ENCODE measurements at places on chromosomes 2 and 18.
A peak's percentile ranks its signal among the peaks of the same experiment; 100 is the strongest.

- no peaks in the 10 kb centered on the region for H3K4me1 ChIP-seq
- H3K36me3 ChIP-seq: no peaks in the 10 kb centered on the region
- DNase-seq: no peak
- no peak overlapping the region for H3K4me3 ChIP-seq
- H3K27me3 ChIP-seq: no peaks in the 10 kb centered on the region
These were observed 153.6 kb downstream of the CCDC85A start for GRCh38 chr2:56337342-56337741.

DNA sequence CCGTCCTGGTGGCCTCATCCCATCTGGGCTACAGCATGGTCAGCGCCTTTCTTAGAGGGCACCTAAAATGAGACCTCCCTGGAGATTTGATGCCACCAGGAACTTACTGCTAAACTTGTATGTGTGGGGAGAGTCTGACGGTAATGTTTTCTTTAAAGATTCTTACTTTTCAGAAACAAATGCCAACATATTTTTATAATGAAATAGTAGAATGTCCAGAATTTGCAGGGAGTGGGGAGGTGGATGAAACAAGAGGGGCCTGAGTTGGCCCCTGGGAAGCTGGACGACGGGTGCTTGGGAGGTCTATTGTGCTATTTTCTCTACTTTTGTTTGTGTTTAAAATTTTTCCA lies 118.8 kb upstream of the CTDP1 start:
- H3K27ac ChIP-seq: no peak overlapping the region
- H3K4me3 ChIP-seq: no peak overlapping the region
- H3K27me3 ChIP-seq: peaks cover 6% of the 10 kb centered on the region
- peaks cover 3% of the 10 kb centered on the region for H3K4me1 ChIP-seq
- H3K36me3 ChIP-seq: no peaks in the 10 kb centered on the region
- DNase-seq: no peak

DNA sequence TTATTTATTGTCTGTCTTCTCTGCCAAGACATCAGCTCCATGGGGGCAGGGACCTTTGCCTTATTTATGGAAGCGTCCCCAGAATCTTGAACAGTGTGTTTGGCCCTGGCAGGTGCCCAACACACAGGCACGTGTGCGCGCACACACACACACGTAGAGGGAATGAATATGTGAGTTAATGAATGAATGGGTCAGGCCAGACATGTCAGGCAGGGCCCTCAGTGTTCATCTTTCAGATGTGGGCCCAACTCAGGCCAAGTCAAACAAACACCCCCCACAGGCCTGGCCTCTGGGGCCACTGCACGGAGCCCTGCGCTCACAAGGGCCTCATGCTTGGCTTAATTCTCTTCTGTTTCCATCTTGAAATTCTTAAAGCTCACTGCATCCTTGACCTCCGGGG lies 54.1 kb downstream of the DYSF start:
- H3K4me3 ChIP-seq: no peak overlapping the region
- no peaks in the 10 kb centered on the region for H3K36me3 ChIP-seq
- DNase-seq: no peak
- peaks cover 5% of the 10 kb centered on the region for H3K4me1 ChIP-seq

GRCh38 chr2:225636558-225636957 lies 237.0 kb downstream of the NYAP2 start:
- no peak overlapping the region for H3K4me3 ChIP-seq
- no peak overlapping the region for H3K27ac ChIP-seq
- peaks cover 15% of the 10 kb centered on the region for H3K27me3 ChIP-seq
- DNase-seq: no peak

- no peak overlapping the region for H3K4me3 ChIP-seq
- no peaks in the 10 kb centered on the region for H3K4me1 ChIP-seq
- no peak overlapping the region for H3K27ac ChIP-seq
- no peaks in the 10 kb centered on the region for H3K36me3 ChIP-seq
- DNase-seq: no peak
- H3K27me3 ChIP-seq: peaks cover 32% of the 10 kb centered on the region
These were observed 41.1 kb downstream of the SOWAHC start for GRCh38 chr2:109655287-109655686.

- peaks cover 2% of the 10 kb centered on the region for H3K36me3 ChIP-seq
- peaks cover 37% of the 10 kb centered on the region for H3K27me3 ChIP-seq
- H3K4me3 ChIP-seq: no peak overlapping the region
- peaks cover 19% of the 10 kb centered on the region for H3K4me1 ChIP-seq
- no peak for DNase-seq
These were observed 58.6 kb downstream of the NCAPH start for GRCh38 chr2:96393989-96394761.

DNA sequence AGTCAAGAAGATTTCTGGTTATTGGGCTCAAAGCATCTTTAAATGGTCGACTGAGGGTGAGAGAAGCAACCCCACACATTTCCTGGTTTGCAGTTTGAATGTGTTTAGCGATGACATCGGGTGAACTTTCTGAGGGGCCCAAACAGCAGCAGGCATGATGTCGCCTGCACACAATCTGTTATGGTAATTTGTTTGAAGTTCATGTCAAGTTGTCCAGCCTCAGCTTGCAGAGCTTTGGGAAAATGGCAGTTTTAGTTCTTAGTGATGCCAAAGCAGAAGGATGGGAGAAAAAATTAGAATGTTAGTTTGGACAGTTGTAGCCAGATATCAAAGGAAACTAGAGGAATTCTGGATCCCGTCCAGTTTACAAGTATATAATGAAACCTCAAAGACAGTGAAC lies 284.6 kb downstream of the MBD5 start:
- peak overlapping the region; percentile 24 for H3K27ac ChIP-seq
- H3K27me3 ChIP-seq: no peaks in the 10 kb centered on the region
- H3K4me1 ChIP-seq: peaks cover 1% of the 10 kb centered on the region

DNA sequence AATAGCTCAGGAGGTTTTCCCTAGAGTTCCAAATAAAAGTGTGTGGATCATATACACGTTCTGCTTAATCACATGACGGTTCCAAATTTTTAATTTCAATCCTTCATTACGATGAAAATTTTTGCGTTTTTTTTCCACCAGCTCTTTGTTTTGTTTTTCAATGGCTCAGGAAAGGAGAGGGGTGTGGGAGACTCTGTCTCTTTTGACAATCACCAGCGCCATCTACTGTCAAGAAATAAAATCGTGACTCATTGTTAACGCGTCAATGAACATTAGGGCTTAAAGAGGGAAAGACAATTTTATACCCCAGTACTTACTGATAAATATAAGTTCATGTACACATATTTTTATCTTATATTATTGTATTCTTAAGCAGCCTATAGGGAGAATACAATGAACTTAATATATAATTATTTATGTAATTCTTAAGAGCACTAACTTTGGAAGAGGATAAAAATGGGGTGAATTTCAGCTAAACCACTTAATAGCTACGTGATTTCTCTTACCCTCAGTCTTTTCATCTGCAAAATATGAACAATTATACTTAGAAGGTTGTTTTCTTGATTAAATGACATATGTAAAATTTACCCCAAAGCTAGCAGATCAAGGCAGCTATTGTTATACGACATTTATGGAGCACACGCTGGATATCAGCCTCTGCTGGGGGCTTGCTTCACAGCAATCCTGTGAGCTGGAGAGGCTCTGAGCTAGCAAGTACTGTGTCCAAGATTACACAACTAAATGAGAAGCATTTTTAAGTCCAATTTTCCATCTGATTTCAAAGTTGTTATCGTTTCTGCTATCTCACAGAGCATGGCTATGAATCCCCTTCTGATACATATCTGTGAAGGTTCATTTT lies 47.4 kb upstream of the RMDN2 start:
- no peak overlapping the region for H3K4me3 ChIP-seq
- peaks cover 8% of the 10 kb centered on the region for H3K36me3 ChIP-seq
- peaks cover 38% of the 10 kb centered on the region for H3K27me3 ChIP-seq
- no peak for DNase-seq
- no peak overlapping the region for H3K27ac ChIP-seq

GRCh38 chr2:72204156-72204785 lies 56.6 kb upstream of the CYP26B1 start:
- H3K27ac ChIP-seq: peak overlapping the region; percentile 59
- H3K27me3 ChIP-seq: no peaks in the 10 kb centered on the region
- H3K4me3 ChIP-seq: no peak overlapping the region
- no peak for DNase-seq

GRCh38 chr2:61179701-61180639 lies 18.0 kb downstream of the C2orf74 start:
- peak overlapping the region; percentile 94 for H3K27ac ChIP-seq
- H3K36me3 ChIP-seq: peaks cover 9% of the 10 kb centered on the region
- no peak for DNase-seq
- H3K4me3 ChIP-seq: peak overlapping the region; percentile 90

GRCh38 chr18:36441426-36442240 lies 144.1 kb downstream of the FHOD3 start:
- no peak overlapping the region for H3K27ac ChIP-seq
- peaks cover 58% of the 10 kb centered on the region for H3K27me3 ChIP-seq
- no peak for DNase-seq
- H3K4me1 ChIP-seq: no peaks in the 10 kb centered on the region
- H3K4me3 ChIP-seq: no peak overlapping the region

GRCh38 chr2:200534572-200534971 lies 8.6 kb downstream of the SGO2 start:
- H3K36me3 ChIP-seq: no peaks in the 10 kb centered on the region
- peaks cover 2% of the 10 kb centered on the region for H3K4me1 ChIP-seq
- no peak overlapping the region for H3K4me3 ChIP-seq
- peak overlapping the region; percentile 11 for H3K27ac ChIP-seq
- H3K27me3 ChIP-seq: no peaks in the 10 kb centered on the region

DNA sequence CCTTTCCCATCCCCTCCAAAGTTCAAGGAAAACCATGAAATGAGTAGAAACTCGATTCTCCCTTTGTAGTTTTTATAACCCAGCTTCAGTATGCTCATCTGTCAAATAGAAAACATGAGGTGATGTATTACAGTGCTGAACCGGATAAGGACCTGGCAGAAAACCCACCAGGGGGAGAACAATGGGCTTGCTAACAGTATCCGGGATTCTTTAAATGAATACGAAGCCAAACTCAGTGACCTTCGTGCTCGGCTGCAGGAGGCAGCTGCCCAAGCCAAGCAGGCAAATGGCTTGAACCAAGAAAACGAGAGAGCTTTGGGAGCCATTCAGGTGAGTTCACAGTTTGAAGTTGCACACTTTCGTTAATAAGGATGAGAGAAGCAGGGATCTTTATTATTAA lies 113.6 kb upstream of the TTC39C start:
- DNase-seq: no peak
- H3K27me3 ChIP-seq: no peaks in the 10 kb centered on the region
- H3K4me1 ChIP-seq: peaks cover 3% of the 10 kb centered on the region
- no peaks in the 10 kb centered on the region for H3K36me3 ChIP-seq

DNA sequence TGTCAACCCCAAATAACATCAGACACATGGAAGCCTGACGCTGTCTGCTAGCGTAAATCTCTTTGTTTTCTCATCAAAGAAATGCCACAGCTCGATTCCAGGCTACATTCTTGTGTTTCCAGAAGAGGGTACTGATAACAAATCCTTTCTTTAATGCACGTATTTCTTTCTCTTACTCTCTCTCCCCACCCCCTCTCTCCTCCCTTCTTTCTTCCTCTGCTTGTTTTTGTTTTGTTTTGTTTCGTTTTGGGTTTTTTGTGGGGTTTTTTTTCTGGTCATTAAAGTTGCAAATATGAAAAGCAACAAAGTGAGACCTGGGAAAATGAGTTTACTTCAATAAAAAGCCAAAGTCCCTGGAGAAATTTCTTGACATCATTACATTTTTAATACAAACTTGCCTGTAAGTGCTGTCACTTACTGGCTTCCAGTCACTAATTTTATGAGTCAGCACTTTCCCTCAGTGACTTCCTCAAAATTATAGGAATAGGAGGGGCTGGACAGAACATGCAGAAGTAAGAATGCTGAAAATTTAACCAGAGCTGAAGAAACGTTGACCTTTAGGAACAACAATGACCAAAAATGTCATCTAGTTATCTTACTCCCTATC lies 106.7 kb upstream of the NABP1 start:
- H3K4me1 ChIP-seq: peaks cover 15% of the 10 kb centered on the region
- no peak for DNase-seq
- peak overlapping the region; percentile 87 for H3K4me3 ChIP-seq
- H3K27me3 ChIP-seq: no peaks in the 10 kb centered on the region

DNA sequence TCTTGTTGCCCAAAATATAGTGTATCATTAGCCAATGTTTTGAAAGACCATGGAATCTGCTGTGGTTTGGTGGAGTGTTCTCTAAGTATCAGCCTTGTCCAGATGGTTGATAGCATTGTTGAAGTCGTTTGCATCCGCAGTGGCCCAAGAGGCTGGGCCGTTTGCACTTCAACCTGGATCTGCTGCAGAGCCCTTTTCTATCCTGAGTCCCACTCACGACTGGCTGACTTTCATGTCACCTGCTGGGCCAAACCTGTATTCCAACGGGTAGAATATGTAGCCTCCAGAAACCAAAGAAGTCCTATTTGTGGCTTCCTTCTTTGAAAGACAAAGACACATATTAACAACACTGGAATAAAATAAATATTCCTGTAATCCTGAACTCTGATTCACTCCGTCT lies 1154.1 kb downstream of the RPIA start:
- H3K4me3 ChIP-seq: no peak overlapping the region
- DNase-seq: no peak
- H3K27me3 ChIP-seq: no peaks in the 10 kb centered on the region
- H3K36me3 ChIP-seq: peaks cover 2% of the 10 kb centered on the region
- no peak overlapping the region for H3K27ac ChIP-seq

GRCh38 chr2:164841719-164842623 lies at the start of gene COBLL1:
COBLL1 (minus strand) TSS chr2:164841823; CDS start chr2:164841196, 627 bp downstream.
- H3K36me3 ChIP-seq: no peaks in the 10 kb centered on the region
- DNase-seq: no peak
- H3K4me3 ChIP-seq: peak within 1 kb of the TSS; percentile 76

DNA sequence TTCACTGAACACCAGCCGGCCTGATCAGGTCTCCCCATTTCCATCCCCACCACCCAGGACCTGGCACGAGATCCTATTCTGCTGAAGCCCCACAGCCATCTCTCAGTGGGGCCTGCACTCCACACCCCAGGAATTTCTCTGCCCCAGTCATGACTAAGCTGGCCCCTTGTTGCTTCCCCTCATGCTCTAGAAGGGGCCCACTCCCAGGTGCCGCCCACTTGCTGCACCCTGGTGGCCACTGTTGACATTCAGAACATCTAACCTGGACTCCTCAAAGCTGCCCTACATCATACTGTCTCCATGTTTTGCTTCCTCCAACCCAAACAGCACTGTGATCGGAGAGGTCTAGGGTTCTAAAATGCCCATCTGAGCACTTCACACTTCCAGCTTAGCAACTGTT lies 90.7 kb upstream of the KLHL29 start:
- H3K27ac ChIP-seq: no peak overlapping the region
- H3K36me3 ChIP-seq: peaks cover 2% of the 10 kb centered on the region
- H3K27me3 ChIP-seq: peaks cover 53% of the 10 kb centered on the region
- no peak overlapping the region for H3K4me3 ChIP-seq

GRCh38 chr2:97646977-97647376 lies 1.1 kb downstream of the COX5B start:
- no peak for DNase-seq
- no peaks in the 10 kb centered on the region for H3K27me3 ChIP-seq
- peaks cover 27% of the 10 kb centered on the region for H3K4me1 ChIP-seq
